ENCODE measurements at places on chromosomes 3 and 15.
A peak's percentile ranks its signal among the peaks of the same experiment; 100 is the strongest.

- no peak for DNase-seq
These were observed 55.1 kb downstream of the PEX5L start for GRCh38 chr3:179981646-179982045.

- no peak for DNase-seq
These were observed 129.8 kb upstream of the PHLDB2 start for GRCh38 chr3:111729087-111729846.

DNA sequence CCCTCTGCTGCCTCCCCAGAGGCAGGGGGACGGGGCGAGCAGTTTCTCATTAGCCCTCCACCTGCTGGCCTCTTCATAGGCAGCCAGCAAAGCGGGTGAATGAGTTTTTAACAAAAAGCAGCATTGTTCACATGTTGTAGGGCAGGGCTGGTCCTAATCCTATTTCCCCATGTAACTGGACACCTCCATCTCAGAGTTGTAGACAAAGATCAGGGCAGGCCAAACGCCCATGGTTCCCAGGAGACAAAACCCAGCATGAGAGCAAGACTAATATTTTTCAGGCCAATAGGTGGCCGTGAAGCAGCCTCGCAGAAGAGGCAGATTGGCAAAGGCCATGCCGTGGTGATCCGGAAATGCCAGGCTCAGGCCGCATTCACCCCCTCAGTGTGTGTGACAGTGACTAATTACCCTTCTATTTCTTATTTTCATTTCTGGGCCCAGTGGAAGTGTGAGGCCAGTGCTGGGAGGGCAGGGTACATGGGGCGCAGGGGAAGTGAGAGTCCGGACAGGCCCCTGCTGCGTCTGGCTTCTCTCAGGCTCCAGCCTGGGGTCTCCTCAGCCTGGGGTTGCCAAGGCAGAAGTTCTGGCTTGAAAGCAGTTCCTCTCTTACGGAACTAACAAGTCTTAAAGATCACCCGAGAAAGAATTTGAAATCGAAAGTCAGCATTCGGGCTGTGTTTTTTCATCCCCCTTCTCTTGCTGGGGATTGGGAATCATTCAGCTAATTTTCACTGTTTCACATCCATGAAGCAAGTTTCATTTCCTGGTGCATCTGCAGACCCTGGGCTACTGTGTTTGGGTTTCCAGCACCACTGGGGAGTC lies 64.8 kb downstream of the BOC start:
- peak; percentile 38 for DNase-seq

DNA sequence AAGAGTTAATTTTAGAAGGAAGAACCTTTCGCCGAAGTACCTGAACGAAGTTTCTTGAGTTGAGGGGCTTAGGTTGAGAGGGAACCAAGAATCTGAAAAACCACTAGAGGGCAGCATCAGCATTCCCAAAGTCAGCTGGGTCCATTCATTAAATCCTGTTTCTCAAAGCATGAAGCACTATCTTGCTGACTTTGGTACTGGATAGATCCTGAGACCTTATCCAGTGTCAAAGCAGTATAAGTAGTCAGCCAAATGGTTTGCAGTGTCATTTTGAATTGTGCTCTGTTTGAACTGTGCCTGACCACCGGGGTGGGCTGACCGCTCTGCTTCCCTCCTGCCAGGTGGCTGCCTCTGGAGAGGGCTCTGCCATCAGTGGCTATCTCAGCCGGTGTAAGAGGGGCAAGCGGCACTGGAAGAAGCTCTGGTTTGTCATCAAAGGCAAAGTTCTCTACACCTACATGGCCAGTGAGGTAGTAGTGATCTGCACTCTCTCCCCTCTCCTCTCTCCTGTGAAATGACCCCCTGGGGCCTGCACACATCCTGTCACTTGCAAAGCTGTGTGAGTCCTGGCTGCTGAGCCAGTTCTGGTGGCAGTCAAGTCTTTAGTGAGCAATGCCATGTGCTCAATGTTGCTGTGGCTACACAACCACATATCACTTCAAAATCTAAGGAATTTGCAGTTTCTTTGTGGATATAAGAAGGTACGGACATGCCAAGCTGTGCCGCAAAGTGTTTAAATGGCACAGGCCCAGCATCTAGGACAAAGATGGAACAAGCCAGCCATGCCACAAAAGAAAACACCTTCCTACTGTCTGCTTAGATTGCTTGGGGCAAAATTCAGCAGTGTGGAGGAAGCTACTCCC lies 21.4 kb upstream of the NR2C2 start:
- peak; percentile 71 for DNase-seq

DNA sequence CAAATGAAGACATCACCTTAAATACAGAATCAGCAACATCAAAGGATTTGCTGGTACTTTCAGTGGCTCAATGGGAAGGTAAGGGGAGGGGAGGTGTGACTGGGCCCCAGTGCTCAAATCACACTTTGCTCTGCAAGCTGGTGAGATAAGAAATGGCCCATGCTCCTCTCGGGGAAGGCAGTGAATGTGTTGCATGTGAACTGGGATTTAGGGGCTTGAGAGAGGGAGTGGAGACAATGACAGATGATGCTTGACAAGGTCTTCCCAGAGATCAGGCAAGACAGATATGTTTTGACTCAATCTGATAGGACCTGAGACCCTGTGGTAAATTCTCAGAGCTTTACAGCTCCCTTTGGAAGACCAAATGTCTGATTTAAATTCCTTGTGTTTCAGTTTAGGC lies 233.0 kb upstream of the PROK2 start:
- DNase-seq, result no peak

DNA sequence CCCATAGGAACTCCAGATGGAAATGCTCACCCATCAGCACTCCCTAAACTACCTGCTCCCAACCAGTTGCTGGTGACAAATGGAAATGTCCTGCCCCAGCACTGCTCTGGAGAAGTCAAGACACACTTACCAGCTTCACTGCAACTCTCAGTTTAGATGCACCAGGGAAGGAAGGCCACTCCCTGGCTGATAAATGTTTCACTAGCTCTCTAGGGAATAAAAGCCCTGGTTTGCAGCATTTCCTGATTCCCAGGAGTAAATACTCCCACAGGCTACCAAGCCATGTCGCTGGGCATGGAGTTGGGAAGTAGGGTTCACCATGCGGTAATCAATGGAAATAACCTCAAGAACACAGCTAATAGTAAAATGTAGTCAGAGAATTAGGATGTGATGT lies 112.0 kb upstream of the NEO1 start:
- no peak for DNase-seq

DNA sequence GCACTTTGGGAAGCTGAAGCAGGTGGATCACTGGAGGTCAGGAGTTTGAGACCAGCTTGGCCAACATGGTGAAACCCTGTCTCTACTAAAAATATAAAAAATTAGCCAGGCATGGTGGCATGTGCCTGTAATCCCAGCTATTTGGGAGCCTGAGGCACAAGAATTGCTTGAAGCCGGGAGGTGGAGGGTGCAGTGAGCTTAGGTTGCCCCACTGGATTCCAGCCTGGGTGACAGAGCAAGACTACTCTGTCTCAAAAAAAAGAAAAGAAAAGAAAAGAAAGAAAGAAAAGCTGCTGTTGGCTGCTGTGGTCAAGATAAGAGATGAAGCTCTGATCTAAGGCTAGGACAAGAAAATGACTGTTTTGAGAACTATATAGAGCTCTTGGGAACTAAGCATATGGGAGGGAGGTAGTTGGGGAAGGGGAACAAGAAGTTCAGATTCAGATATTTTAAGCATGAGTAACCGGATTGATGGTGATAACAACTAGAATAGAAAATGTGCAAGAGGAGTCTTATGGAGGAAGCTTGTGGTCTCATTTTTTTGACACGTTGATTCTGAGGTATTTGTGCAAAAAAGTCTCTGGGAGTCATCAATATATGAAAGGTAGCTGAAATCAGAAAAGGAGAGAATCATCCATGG lies 25.7 kb downstream of the DNAH12 start:
- peak; percentile 28 for DNase-seq
